Stimulated activated CD8-positive, alpha-beta memory T cell treated with anti-CD3 and anti-CD28 coated beads, Interleukin-4, amount 100 ng/mL, for 4 hours (primary cell): ENCODE measurements at places on chromosomes 2 and 18.

GRCh38 chr18:40431071-40431985, 1523.7 kb upstream of the PIK3C3 start:
- no peak for DNase-seq

DNA sequence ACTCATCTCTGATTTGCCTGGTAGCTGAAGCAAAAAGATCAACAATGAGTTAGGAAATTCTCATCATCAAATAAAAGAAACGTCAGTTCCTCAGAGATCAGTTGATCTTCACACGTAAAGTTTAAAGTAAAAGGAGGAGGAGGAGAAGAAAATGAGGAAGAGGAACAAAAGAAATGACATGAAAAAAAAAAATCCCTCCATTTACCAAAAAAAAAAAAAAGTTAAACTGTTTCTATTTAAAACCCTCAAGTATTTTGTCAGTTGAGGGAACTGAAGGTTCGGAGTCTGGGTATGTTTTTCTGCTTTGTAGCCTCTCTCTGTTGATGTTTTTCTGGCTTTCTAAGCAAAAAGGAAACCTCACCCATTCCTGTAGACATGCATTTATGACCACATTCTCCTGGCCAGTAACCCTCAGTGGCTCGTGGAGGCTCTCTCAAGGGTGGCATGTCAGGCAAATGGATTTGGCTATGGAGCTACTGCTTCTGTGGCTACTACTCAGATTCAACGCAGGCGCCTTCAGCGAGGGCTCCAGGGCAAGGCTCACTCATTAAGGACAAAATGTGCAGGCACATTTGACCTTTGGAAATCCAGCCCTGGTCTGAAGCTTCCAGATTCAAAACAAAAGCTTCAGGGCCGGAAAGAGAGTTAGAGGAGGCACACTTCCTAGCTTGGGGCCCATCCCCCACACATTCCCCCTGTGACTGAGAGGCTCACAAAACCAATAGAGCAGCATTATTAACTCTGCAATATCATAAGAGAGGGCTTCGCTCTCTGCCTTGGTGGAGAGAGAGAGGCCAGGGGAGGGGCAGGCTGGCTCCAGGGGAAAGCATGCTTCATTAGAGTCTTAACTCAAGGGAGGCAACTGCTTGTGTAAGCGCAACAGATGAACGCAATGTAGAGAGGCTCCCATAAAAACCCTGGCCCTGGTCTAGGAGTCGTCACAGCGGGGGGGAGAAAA, 22.3 kb downstream of the KLF7 start:
- DNase-seq = no peak

DNA sequence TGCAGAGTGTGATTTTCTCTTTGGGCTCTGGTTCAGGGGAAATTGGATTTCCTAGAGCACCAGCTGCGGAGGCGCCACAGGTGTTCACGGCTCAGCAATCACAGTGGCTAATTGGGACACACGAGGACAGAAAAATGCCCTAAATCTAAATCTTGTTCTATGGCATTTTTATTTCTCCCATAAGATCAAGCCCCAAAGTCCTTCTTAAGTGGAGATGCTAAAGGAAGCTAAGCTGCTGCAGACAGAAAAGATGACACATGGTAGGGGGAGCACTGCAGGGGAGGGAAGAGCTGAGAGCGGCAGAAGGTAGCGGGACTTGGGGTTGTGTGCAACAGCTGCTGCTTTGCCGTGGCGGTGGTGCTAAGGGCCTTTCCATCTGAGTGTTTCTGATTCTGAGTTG, 280.6 kb downstream of the MYT1L start:
- no peak for DNase-seq

DNA sequence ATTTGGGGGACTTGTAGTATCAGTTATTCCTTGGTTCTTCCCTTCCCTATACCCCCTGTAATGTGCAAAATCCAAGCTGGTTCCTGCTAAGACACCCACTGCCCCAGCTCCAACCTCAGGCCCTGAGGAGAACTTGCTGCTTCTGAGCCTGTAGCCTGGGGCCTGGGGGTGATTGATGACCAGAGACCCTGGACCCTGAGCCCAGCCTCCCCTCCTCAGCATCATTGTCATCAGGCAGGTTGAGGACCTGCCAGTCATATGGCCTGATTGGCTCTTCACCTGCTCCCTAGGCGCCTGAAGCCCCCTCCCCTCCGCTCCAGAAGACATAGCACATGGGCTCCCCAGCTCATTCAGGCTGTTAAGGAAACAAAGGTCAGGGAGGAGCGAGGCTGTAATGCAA, 73.8 kb upstream of the YWHAQ start:
- no peak for DNase-seq

DNA sequence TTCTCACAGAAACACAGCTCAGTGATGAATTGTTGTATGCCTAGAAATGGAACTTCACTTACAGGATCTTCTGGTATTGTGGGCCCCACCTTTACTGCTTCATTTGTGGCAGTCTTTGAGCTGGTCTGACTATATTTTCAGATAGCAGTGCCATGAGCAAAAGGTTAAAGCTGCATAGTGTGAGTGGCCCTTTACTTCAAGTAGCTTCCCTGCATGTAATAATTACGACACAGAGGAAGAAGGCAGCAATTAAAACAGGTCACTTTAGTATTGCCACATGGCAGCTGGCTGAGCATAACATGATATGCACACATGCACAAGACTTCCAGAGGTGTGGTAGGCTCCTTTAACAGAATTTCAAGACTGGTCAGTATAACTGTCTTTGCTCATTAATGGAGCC, 426.3 kb upstream of the ZEB2 start:
- no peak for DNase-seq

DNA sequence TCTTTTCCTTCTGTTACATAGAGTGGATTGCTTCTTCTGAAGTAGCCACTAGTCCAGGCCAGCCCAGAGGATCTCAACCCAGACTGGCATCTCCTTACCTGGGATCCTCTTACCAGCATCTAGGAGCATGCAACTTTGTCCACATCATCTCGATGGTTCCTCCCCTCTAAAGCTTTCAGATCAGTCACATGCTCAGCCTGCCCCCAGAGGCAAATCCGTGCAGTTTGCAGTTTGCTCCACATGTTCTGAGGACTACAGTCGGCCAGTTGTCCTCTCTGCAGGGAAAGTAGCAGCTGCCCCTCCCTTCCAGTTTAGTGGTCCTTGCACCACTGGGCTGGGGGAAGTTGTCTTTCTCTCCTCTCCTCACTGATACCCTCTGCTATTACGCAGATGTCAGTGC, 259.8 kb upstream of the APCDD1 start:
- DNase-seq = no peak

GRCh38 chr18:59742325-59743111, 45.3 kb upstream of the CCBE1 start:
- DNase-seq = no peak

DNA sequence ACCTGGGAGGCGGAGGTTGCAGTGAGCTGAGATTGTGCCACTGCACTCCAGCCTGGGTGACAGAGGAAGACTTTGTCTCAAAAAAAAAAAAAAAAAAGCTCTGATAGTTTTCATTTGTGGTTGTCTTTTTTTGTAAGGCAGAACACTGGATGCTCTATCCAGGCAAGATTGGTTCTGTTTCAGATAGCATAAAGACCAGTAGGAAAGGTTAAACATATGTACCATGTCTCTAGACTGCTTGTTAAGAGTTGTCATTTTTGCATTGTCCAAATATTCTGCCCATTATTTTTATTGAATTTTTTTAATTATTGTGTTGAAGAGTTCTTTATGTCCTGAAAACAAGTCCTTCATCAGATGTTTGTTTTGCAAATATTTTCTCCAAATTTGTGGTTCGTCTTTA, 60.0 kb downstream of the NCOA1 start:
- DNase-seq = no peak

DNA sequence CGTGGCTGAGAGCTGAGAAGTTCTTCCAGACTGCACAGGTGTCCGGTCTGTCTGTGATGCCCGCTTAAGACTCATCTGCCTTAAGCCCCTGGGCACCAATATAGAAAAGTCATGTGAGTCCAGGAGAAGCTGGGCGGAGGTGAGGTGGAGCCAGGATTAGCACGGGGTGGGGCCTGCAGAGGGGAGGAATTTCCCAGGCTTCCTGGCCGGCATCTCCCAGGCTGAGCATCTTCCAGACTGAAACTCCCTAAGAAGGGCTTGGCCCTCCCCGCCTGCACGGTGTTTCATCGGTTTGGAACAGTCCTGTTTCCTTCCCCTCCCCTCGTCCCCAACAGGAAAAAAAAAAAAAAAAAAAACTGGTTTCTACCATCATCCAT, 270.3 kb downstream of the ATAD2B start:
- DNase-seq = no peak

GRCh38 chr2:130300970-130301348, 41.7 kb upstream of the IMP4 start:
- no peak for DNase-seq

- no peak for DNase-seq
Measured at GRCh38 chr2:3429066-3429610, 49.6 kb downstream of the TRAPPC12 start.

DNA sequence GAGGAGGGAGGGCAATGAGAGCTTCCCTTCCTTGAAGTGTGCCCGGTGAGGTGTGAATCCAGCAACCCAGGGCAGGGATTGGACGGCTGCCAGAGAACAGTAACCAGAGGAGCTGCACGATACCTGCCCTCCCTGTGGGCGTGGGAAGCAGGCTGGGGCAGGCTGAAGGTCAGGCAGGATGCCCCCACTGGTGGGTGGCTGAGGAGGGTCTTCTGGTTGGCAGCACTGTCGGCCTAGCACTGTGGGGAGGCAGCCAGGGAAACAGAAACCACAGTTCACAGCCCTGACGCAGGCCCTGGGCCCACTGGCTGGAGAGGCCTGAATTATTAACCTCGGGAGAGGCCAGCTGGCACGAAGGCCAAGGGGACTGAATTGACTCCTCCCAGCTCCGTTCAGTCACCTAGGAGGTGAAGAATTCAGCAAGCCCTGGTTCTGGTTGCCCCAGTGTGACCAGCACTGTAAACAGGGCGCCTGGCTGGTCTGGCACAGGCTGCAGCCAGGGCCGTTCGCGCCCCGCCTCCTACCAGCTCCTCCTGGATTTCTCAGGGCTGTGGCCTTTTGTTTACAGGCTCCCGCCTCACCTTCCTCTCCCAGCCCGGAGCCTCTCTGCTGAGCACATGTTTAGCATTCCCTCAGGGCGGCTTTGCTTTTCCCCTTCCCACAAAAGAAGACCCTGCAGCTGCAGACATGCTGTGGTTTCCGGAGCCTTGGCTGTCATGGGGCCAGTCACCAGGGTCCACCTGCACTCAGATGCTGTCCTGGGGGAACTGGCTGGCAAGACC, 97.8 kb downstream of the B3GNT2 start:
- DNase-seq = no peak

GRCh38 chr18:59143441-59143840, 3.8 kb downstream of the SEC11C start:
- no peak for DNase-seq

GRCh38 chr2:69643602-69644505, at the start of gene AAK1:
Gene AAK1, minus strand, starts transcription at chr2:69643739. Its CDS starts 699 bp downstream, at chr2:69643040.
- DNase-seq = peak; percentile 50

DNA sequence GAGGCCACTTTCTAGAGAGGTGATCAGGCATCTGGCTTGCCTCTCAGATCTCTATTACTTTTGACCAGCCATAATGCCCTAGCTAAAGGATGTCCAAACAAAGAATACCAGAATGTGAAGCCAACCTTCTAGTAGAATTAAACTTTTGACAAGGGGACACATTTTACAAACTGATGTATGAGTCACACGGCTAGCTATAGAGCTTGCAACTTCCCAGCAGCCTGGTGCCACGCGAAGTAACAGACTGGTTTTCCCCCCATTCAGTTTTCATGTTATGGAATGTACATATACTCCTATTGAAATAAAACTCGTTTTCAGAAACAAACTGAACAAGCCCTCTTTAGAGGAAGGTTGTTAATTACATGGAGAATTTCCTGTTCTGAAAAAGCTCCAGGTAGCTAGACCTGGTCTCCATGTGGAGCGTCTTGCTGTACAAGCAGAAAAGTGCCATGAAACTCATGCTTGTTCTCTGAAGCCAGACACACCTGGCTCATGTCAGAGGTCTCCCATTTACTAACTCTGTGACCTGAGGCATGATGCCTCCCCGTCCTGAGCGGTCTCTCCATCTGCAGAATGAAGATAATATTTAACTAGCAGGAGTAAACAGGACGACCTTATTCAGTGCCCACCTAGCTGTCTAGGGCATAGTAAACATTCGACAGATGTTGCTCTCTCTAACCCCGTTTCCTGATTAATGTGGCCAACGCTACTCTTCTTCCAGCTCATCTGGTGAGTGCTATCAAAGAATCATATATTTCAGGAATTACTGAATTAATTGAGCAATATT, 81.5 kb upstream of the MAP3K20 start:
- no peak for DNase-seq

- no peak for DNase-seq
Measured at GRCh38 chr2:168694866-168695265, 107.6 kb upstream of the NOSTRIN start.

DNA sequence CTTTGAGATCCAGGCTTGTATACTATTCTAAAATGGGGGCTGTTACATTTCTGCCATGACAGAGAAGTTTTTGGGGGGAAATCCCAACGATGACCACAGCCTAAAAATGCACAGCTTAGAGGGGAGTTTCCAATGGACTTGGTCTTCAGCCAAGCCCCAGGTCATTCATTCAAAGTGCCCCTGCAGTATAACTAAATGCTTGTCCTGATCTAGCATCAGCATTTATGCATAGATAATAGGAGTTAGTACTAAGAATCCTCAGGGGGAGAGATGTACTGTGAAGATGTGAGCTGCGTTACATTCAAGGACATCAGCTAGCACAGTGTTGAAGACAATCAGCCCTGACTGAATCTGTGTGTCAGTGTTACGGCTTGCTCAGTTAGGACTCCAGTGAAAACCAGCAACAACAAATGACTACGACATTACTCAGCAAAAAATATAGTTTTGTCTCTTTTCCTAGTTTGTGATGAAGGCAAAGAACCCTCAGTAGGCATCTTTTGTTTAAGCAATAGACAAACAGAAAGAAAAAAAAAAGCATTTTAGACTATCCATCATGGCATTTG, 160.9 kb downstream of the ZEB2 start:
- DNase-seq = no peak

DNA sequence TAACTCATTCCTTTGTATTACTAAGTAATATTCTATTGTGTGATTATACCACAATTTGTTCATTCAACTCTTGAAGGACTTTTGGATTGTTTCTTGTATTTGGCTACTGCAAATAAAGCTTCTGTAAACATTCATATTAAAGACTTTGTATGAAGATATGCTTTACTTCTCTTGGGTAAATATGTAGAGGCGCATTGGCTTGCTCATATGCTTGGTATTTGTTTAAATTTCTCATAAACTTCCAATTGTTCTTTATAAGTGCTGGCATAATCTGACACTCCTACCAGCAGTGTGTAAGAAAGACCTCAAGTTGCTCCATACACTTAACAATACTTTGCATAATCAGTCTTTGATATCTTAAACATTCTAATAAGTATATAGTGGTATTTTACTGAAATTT, 792.8 kb upstream of the LRRTM1 start:
- DNase-seq = no peak
